ENCODE measurements at places on chromosomes 2 and 18.

- DNase-seq: peak; percentile 100
Observed at GRCh38 chr2:15982285-15983044, 42.1 kb downstream of the MYCN start.

- DNase-seq: no peak
Observed at GRCh38 chr2:11520092-11520693, 13.7 kb upstream of the GREB1 start.

GRCh38 chr2:236535024-236535423 is 34.6 kb upstream of the ACKR3 start:
- DNase-seq: no peak

DNA sequence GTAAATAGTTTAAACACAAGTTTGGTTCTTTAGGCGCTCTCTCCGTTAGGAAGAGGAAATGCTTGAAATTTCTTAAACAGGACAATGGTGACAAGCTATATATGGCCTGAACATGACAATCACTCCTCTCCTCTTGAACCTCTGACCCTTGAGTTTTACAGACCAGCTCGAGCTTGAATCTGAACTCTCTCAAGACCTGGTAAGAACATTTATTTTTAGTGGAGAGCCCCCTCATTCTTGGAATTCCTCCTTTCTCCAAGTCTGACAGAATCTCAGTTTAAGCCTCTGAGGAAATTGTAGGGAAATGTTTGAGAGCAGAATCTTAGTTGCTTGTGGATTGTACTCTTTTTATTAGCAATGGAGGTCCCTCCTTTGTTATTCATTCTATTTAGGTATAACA is 1293.6 kb upstream of the ZEB2 start:
- no peak for DNase-seq

DNA sequence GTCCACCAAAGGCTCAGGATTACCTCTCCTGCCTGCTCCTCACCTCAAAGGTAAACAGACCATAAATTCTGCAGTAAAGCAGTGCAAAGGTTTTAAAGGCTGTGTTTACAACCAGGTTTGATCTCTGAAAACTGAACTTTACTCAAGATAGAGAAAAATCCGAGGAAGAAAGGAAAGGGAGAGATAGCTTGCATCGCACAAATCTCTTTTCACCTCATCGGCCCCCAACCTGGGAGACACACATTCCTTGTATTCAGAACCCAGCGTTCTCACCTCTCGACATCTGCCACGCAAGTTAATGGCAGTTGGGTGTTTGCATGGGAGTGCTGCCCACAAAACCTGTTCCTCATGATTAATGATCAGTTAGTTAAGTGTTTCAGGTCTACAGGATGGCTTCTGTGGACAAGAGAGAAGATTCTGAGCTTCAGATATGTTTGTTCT is 72.6 kb downstream of the GATA6 start:
- no peak for DNase-seq

- no peak for DNase-seq
Observed at GRCh38 chr2:168697668-168698121, 104.7 kb upstream of the NOSTRIN start.

GRCh38 chr2:149824136-149824535 is 236.6 kb upstream of the MMADHC start:
- DNase-seq: no peak

- DNase-seq: no peak
Observed at GRCh38 chr2:5849562-5849961, 157.4 kb downstream of the SOX11 start.

GRCh38 chr2:2704428-2705090 is 373.5 kb upstream of the MYT1L start:
- DNase-seq: no peak

DNA sequence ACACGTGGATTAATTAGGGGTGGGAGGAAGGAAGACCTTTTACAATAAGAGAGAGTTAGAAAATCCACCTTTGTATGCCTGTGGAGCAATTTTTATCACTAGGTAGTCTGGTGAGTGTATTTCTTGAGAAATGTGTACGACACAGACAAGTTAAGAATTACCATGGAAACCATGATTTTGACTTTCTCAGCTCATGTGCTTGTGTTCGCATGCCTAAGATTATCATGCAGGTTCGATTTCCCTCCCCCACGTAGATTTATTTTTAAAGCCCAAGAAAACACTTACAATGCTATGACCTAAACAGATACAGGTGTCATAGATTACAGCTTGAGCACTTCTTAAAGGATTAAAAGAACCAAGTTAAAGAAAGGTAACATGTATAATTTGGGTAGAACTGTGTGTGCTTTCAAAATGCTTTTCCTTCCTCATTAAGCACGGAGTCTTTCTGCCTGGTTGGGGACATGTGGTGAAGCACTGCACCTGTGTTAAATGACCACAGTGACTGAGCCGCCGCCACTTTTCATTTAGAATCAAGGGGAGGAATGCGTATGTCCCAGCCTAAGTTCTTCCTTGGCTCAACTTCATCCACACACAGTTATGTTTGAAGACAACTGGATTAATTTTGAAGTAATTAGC is 16.6 kb downstream of the SERTAD2 start:
- no peak for DNase-seq

DNA sequence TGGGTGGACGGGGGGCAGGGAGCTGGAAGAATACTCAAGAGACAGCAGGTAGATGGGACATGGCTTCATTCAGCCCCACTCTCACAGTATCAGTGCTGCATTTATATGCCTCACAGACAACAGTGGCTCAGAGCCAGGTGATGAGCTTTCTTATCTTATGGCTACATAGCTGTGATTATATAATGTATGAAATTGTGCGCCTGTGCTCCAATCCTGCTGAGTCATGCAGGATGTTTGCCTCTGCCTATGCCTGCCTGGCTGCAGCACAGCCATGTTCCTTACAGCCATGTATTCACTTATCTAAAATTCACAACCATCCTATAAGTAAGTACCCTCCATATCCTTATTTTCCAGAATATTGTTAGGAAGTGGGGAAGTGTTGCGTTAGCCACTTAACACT is 37.7 kb upstream of the RNF103 start:
- peak; percentile 20 for DNase-seq

GRCh38 chr2:6831229-6831628 is 34.5 kb downstream of the CMPK2 start:
- DNase-seq: no peak

GRCh38 chr2:231297108-231297908 is 98.2 kb upstream of the B3GNT7 start:
- peak; percentile 74 for DNase-seq

DNA sequence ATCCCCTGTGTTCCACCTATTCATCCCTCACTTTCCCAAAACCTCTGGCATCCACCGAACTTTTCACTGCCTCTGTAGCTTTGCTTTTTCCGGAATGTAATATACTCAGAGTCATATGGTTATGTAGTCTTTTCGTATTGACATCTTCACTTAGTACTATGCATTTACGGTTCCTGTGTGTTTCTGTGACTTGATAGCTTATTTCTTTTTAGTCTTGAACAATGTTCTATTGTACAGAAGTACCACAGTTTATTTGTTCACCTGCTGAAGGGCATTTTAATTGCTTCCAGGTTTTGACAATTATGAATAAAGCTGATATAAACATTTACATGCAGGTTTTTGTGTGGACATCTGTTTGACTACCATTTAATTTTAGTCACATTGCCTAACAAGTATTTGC is 154.7 kb upstream of the DOK6 start:
- DNase-seq: no peak

DNA sequence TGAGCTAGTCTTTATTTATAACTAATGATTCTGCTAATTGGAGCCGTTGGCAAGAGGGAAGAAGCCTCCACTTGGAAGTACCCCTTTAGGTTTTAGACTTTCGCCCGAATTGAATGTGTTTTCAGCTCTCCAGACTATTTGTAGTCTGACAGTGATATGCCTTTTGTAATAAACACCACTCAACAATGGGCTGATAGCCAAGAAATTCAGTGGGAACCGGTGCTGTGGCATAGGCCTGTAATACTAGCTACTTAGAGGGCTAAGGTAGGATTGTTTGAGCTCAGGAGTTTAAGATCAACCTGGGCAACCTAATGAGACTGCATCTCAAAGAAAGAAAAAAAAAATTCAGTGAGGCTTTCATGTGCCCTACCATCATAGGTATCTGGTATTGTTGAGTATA is 13.6 kb upstream of the ZSCAN30 start:
- no peak for DNase-seq

DNA sequence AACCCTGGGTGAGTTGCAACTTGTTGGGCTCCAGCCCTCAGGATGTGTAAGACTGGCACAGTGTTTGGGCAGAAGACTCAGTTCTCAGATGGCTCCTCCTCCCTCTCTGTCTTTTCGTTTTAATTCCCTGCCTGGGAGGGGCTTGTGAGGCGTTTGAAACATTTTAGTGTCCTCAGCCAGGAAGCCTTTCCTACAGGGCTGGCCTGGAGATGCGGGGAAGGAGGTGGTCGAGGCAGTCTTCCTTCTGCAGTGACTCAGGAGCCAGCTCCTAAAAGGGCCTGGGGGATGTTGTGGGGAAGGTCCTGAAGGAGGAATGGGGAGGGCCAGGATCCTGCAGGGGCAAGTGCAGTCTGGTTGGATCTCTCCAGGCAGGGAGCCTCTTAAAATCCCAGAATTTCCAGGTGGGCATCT is 22.1 kb upstream of the IGFBP5 start:
- DNase-seq: no peak

GRCh38 chr2:105344704-105345345 is 7.5 kb downstream of the C2orf49 start:
- no peak for DNase-seq

GRCh38 chr2:134146620-134147019 is 107.3 kb upstream of the MGAT5 start:
- no peak for DNase-seq

DNA sequence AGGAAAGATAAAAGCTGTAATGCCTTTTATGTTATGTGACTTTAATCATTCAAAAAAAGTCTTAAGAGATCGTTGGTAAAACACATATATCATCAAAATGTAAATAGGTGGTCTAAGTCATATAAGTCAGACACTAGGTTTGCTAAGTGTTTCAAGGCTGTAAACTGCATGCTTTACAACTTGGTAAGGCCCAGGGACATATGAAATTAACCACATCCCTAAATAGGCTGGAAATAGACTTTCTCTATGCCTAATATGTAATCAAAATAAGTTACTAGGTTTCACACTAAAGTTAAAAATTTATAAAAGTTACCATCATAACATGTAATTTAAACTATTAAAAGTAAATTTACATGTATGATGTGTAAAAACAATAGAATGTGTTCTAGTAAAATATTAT is 946.3 kb upstream of the LRATD1 start:
- DNase-seq: no peak

- no peak for DNase-seq
Observed at GRCh38 chr2:36634981-36635597, 37.1 kb upstream of the FEZ2 start.

DNA sequence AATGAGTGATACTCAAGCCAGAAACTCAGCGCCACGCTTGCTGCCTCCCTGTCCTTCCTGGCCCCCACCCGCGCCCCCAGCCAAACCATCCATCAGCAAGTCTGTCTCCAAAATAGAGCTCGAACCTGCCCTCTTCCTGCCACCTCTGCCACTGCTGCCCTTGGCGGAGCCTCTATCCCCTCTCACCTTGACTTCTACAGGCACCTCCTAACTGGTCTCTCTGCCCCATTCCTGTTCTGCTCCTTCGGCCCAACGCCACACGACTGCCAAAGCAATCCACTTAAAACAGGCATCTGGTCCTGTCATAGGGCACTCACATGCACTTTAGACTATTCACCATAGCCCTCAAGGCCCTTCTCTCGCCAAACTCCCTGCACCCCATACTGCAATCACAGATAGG is 210.3 kb upstream of the SMAD2 start:
- DNase-seq: no peak

DNA sequence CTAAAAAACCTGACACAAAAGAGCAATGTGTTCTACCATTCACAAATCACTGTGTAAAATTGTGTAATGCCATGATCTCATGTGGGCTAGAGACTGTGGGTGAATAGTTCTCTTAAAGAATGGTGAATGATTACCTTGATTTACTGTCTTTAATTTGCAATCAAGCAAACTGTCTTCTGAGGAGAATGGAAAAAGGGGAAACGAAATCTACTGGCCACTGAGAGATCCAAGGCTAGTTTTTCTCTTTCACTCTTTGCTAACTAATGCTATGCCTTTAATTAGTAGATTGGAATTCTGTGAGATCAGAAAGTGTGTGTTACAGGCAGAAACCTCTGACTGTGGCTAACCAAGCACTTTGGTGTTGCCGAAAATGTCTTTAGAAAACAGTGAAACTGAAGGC is 422.7 kb downstream of the TGIF1 start:
- DNase-seq: no peak

DNA sequence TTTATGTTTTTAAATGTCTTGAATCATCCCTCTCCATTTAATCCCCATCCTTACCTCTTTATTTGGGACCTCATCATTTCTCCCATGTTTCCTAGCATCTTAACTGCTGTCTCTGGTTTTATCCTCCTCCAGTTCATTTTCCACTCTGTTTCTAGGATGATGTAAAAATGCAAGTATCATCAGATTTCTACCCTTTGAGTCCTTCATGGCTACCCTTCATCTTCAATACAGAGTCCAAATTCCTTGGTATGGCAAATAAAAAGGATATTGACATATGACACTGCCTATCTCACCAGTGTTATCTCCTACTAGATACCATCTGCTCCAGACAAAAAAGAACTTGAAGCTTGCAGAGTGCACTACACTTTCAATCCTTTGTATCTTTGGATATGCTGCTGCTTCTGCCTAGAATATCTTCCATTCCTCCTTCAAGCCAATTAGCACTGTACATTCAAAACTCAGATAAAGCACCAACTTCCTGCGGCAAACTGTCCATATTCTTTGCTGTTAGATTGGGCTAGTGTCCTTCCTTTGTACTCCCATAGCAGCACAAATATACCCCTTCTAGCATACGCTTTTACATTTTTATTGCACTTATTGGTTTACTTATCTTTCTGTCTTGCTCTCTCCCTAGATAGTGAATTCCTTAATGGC is 24.6 kb upstream of the TLK1 start:
- no peak for DNase-seq

GRCh38 chr2:196925768-196926561 is 542 bp downstream of the PGAP1 start:
- DNase-seq: peak; percentile 44

DNA sequence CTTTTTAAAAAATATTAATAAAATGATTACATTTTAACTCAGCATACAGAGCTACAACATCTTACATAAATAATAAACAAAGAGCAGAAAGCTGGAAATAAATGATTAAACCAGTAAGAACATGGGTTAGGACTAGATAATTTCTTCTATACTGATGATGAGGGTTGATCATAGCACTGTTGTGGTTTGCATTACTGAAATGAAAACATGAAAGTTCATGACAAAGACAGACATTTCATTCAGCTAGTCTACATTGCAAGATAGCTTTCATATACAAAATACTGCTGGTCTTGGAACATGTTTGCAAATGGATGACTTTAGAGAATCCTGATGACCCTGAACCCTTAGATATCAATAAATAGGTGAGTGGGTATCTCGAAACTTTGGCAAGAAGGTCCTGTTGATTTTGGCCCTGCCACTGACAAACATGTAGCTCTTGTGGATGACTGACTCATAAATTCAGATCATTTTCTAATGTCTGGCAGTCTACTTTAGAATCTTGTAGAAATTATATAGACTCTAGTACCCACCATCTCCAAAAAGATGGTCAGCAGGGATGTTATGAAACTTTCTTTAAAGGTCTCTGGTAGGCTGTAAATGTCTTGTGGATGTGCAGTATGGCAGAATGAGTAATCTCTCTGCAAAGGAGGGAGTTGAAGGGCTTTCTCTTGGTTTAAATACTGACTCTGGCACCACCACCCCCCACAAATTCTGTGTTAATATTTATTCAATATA is 15.5 kb upstream of the CDC42EP3 start:
- DNase-seq: no peak

GRCh38 chr2:223932816-223933800 is 12.0 kb downstream of the WDFY1 start:
- no peak for DNase-seq
